Right cardiac atrium (tissue), 5 donors: ENCODE measurements at places on chromosomes 11 and 22. TPM values are rescaled to one million over a fixed set of nuclear protein-coding genes. Genes with fewer than 3 reads are reported as not detected.

The GLB1L3 gene
- not detected for total RNA-seq

The MS4A4A gene
- total RNA-seq, result 21.5 TPM

DNA sequence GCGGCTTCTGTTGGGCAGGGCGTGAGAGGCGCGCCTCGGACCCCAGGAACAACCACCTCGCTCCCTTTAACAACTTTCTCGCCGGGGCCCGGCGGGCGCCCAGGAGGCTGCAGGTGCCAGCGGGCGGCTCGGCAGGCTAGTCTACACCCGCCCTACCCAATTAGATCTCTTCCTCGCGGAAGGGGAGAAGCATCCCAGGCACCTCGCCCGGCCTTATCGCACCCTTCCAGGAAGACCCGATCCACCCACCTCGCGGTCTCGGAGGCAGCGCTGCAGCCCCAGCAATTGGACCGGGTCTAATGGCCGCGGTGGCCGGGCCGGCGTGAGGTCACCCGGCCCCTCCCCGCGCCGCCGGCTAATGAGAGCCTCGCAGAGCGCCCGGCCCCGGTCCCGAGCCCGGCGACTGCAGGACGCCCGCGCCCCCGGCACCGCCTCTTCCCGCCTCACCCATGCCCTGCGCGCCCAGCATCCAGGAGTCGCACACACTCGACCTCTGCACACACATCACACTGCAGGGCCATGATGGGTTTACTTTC is at the start of gene PLAAT3:
PLAAT3 (minus strand) TSS at position 298 of the 536 bp plus-strand sequence. CDS start 419 bp downstream, outside the sequence.
- DNase-seq, result peak; percentile 95

The ARL14EP gene
- total RNA-seq, result 29.2 TPM

DNA sequence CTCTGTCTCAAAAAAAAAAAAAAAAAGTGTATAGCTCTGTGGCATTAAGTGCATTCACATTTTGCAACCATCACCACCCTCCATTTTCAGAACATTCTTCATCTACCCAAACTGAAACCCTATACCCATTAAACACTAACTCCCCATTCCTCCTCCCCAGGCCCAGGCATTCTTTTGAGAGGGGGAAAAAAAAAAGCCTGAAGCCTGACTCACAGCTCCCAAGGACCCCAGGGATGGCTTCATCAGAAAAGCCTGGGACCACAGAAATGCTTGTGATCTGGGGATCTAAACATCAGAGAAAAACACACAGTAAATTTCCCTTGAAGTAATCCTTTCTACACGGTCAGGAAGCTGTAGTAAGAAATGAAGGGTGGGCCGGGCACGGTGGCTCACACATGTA is 10.7 kb upstream of the GTSE1 start:
- no peak for DNase-seq

DNA sequence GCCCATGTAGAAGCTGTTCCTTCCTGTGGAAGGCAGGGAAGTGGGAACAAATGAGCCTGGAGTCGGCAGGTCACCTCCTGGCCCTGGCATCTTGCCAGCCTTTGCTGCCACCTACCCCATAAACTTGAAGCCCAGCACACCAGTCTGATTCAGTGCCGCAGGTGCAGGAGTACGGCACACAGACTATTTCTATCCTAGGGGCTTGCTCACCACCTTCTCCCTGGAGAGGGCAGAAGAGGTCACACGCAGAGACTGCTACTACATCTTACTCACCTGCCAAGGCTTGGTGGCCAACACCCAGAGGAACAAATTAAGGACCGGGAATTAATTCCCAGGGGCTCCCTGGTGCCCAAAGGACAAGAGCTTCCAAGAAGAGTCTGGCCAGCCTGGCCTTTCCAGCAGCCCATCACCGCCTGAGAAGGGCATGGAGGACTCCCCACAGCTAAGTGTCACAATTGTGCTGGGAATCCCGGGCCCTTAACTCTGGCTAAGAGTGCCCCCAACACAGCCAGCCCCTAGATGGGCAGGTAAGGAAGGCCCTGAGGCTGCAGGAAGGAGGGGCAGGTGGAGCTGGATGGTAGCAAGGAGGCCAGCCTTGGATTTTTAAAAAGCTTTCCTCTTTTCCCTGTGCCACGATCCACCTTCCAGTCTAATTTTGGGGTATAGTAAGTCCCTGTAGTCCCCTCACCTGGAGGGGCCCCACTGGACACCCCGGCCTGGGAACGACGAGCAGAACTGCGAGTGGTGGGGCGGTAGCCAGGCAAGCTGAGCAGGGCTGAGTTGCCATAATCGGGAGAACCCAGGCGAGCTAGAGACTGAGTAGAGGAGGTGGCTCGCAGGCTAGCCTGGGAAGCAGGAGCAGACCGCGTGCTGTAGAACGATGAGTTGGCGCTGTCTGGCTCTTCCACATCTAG is 6.9 kb downstream of the IL18BP start:
- DNase-seq, result no peak

The PNPLA3 gene
- total RNA-seq, result not detected

GRCh38 chr11:75022759-75023396 is 34.1 kb downstream of the NEU3 start:
- peak; percentile 90 for DNase-seq

DNA sequence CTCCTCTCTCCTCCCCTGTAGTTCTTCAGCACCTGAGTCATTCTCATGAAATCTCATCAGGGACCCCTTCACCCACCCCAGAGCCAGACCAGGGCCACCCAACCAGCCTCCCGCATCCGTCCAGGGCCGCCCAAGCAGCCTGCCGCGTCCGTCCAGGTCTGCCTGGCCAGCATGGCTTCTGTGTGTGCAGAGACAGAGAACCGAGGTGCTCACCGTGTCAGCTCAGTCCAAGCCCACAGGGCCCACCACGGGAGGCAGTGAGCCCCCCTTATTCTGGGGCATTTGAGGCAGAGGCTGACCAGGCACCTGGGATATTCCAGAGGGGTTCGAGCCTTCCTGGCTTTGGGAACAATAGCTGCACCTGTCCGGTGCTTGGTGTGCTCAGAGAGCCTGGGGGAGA is 1117.3 kb downstream of the BRD1 start:
- peak; percentile 8 for DNase-seq

- DNase-seq, result no peak
These were observed 387.9 kb upstream of the ANO3 start for GRCh38 chr11:25943777-25944661.

GRCh38 chr11:30496935-30497334 is 89.2 kb downstream of the MPPED2 start:
- no peak for DNase-seq

DNA sequence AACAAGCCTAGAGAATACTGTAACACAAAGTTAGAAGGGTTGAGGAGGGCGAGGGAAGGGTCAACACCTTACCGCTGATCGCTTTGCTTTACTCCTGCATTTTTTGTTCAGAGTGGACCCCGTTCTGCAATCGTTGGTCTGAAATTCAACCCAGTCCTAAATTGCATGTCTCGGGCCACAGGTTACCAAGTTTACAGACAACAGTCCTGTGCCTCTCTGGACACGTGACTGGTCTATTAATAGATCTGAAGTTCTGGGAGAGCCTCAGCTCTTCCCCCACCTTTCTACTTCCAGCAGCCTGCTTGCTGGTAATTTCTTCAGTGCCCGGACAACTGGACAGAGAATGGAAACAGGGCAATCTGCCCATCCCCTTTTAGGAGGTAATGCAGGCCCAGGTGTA is 74.2 kb downstream of the STIM1 start:
- no peak for DNase-seq

DNA sequence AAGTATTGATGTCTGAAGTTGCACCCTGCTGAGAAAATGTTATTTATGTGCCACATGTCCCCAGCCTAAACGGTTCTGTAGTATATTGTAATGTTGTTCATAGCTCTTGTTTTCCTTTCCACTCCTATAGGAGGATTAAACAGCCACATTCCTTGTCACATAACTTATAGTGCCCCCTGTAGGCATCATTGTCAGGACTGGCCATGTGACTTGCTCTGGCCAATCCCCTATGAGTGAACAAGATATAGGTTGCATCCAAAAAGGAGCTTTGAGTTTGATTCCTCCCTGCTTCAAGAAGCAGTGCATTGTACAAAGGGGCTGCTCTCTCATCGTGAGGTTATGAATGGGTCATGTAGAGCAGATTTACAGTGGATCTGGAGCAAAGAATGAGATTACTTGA is 717.6 kb upstream of the ANO5 start:
- DNase-seq, result no peak

GRCh38 chr11:72665911-72666472 is 8.2 kb downstream of the PDE2A start:
- DNase-seq, result no peak

GRCh38 chr11:45093761-45094455 is 52.5 kb upstream of the PRDM11 start:
- no peak for DNase-seq

The KRTAP5-8 gene
- total RNA-seq, result not detected

DNA sequence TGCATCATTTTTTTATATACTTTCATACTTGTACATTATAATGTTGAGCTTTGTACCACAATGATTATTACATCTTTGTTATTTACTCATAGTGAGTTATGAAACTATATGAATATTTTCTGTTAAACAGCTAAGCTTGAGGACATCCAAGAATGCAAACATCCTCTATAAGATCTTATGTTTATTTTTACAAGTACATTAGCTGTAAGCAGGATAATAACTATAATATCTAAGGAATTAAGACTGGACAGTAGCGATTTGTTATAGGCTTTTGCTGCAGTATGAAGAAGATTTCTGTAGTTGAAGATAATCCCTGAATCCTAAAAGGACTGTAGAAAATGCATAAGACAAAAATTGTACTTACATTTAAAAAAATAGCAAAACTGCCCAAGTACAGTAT is 176.0 kb downstream of the METTL15 start:
- DNase-seq, result no peak

DNA sequence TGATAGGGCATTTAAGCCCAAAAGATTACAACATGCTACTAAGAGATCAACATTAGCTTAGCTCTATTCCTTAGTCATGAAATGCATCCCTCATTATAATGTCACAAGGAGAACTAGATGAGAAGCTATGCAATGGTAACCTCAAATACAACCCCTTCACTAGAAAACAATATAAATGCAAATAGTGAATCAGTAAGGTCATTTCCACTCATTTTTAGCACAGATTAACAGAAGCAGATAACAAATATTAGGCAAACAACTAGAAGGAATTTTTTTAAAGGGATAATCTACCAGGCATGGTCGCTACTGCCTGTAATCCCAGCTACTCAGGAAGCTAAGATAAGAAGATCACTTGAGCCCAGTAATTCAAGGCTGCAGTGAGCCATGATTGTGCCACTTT is 28.2 kb downstream of the SIK3 start:
- no peak for DNase-seq

DNA sequence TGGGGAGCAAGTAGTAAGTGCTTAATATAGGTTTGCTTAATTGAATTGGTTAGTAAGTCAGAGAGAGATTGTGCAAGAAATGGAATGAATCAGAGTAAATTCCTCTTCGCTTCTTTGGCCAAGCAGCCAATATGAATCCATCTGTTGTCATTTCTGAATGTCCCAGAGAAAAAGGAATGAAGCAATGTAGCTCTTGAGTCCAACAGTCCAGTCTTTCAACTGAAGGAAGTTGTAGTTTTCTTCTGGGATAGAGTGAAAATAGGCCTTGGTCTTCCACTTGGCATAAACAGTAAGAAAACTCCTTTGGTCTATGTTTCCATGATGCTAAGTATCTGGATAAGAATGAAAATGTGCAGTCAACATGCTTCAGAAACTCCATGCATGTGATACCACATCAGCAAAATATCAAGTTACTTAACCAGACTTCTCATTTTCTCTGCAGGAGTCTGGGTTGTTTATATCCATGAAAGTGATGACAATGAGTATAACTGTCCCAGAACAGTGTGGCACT is 1.8 kb upstream of the FIBIN start:
- no peak for DNase-seq

The TIMP3 gene
- total RNA-seq, result 488 TPM

DNA sequence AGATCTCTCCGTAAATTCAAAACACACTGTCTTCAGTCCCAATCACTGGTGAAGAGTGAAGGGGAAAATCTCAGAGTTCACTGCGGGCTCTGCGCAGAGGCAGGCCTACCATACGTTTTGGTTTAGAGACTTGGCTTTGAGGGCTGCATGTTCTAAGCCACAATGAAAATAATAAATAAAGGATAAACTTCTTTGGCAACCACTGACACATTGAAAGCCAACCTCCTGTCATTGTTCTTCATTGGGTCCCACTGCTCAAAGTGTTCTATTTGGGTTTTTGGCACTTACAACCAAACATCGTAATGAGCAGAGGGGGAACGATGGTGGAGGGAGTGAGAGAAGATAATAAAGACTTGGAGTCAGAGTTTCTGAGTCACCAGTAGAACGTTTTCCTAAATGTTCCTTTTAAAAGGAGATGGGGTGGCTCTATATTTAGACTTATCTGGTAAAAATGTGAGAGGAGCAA is 472.9 kb downstream of the SOX6 start:
- DNase-seq, result no peak

DNA sequence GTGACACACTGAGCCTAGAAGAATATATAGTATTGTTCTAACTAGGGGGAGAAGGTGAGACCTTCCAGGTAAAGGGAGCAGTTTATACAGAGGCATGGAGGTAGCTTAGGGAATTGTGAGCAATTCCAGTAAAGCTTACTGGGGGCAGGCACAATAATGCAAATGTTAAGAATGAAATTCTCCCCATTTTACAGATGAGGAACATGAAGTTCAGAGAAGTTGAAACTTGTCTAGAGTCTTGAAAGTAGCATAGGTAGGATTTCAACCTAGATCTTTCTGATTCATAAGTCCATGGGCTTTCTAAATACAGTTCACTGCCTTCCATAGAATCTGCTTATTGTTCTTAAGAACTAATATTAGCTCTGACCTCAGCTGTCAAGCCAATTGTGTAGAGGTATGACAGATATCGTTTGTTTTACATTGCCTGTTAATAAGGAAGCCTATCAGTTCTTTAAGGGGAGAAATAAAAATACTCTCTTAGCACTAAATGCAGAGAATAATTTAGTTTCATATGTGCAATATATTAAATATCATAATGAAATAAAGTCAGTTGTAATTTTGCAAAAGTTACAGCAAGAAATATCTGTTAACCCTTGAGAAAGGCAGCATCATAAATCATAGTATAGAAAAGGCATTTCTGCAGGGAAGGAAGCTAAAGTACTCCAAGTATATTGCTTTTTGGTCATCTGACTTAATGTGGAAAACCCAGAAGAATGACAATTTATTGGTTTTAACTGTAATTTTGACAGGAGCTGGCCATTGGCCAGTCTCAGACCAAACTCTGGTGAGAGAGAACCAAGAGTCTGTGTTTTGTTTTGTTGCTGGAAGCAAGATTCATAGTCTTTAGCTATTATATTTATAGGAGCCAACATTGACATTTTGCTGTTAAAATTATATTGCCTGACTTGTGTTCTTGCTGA is 181.8 kb downstream of the UVRAG start:
- no peak for DNase-seq

The OOSP4A gene
- not detected for total RNA-seq
